ENCODE measurements at places on chromosomes 3 and 15. TPM values are rescaled to one million over a fixed set of nuclear protein-coding genes. Genes with fewer than 3 reads are reported as not detected.

GRCh38 chr3:3628676-3629328, 170.4 kb upstream of the LRRN1 start:
- no peak for DNase-seq

DNA sequence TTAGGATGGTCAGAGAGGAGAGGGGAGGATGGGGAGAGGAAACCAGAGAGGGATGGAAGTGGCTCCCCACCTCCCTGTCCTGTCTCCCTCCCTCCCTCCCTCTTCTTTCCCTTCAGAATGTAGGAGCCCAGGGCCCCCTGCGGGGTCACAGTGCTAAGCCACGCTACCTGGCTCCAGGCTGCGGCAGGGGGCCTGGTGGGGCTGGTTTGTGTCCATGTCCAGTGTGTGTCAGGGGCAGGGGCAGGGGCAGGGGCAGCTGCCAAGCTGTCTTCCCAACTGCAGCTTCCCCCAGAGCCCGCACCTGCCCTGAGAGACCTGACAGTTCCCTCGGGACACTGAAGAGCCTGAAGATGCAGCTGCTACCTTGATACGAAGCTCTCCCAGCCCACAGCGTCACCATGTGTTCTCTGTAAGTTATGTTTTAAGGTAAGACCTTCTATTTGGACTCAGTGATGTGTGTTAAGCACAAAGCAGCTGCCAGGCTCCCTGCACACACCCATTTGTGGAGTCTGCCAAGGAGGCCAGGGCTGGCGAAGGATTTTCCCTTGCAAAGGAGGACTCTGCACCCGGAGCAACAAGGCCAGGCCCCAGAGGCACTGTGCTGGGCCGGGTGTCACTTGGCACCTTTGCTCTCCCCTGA, 121.8 kb upstream of the SMAD3 start:
- DNase-seq, result no peak

- DNase-seq, result no peak
Measured at GRCh38 chr3:52705438-52705687, 228 bp downstream of the GLT8D1 start.

- no peak for DNase-seq
Measured at GRCh38 chr15:42611532-42611931, 36.1 kb downstream of the STARD9 start.

DNA sequence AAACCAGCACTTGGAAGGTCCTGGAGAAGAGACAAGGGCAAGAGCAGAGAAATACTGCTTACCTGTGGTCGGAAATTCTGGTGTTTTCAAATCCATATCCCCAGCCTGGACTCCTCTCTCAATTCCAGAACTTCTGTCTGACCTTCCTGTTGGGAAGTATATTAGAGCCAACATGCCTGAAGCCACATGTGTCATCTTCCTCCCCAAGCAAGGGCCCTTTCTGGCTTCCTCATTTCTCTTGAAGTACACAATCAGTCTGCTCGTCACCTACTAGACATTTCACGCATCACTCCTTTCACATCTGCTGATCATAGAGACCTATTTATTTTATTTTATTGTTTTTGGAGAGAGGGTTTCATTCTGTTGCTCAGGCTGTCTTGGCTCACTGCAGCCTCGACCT, 8.4 kb downstream of the PARP14 start:
- no peak for DNase-seq

DNA sequence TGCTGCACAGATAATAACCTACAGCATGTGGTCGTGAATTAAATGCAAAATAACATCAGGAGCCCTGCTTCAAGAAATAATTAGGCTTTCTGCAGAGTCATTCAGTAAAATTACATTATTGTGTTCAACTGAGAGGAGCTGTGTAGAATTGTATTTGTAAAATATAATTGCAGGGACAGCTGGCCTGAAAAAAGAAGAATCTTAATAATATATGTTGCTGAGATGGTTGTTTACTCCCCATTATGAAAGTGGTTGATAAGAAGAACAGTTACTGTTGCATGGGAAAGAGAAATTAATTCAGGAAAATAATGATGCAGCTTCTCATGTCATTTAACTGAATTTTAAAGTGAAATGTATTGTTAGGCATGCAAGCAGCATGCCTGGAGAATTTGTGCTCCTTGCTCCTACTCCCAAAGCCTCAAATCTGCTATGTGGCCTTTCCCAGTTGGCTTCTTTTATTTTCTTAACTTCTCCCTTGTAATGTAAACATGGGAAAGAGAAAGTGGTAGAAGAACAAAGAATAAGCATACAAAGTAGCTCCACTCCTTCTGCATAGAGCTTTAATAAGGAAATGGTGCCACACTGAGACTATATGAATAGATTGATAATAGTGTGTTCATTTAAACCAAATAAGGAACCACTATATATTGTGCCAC, 100.1 kb downstream of the VGLL3 start:
- no peak for DNase-seq

GRCh38 chr3:180290300-180290699, 253.6 kb upstream of the PEX5L start:
- no peak for DNase-seq

DNA sequence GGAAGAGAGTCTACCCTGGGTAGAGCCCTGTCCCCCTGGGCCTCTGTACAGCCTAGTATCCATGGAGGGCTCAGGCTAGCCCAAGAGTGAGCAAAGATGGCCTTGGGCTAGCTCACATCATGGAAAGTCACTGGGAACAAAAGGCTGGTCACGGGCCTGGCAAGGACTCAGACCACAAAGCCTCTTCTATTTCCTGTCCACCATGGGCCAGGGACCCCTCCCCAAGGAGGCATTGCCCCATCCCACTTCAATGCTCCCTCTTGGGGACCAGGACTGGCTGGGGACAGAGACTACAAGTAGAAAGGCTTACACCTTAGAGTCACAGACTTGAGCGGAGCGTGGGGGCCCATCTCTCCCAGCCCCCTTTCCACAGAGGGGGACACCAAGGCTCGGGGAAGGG, 16.9 kb downstream of the DUSP7 start:
- no peak for DNase-seq

DNA sequence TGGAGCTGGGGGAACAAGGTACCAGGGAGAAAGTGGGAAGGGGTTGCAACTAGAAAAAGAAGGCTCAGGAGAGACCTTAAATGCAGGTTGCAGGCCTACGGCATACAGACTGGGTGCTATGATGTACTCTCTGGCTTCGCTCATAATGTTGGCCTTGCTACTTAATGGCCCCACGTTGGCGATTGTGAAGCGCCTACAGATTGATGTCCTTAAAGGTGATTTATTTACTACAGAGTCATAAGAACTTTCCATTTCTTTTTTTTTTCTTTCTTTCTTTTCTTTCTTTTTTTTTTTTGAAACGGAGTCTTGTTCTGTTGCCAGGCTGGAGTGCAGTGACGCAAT, 25.4 kb downstream of the ZBTB38 start:
- no peak for DNase-seq

The GPR176 gene
- 0.20 TPM for total RNA-seq

- DNase-seq, result no peak
Measured at GRCh38 chr3:192246847-192247559, 480.3 kb downstream of the FGF12 start.

The LRIG1 gene
- total RNA-seq, result 38.2 TPM

- DNase-seq, result peak; percentile 57
Measured at GRCh38 chr3:197305854-197306253, 7.4 kb upstream of the DLG1 start.

Measured in CD8-positive, alpha-beta memory T cell (primary cell).